ENCODE measurements at places on chromosomes 5 and 9. TPM values are rescaled to one million over a fixed set of nuclear protein-coding genes. Genes with fewer than 3 reads are reported as not detected.

Gene SH3TC2
- polyA plus RNA-seq, result 0.68 TPM

Gene RNF208
- 9.4 TPM for polyA plus RNA-seq

Gene CTNND2
- polyA plus RNA-seq, result not detected

Gene FAXDC2
- 10.8 TPM for polyA plus RNA-seq

- no peak for DNase-seq
- H3K27me3 ChIP-seq, result no peaks in the 10 kb centered on the region
- peaks cover 11% of the 10 kb centered on the region for H3K36me3 ChIP-seq
Observed at GRCh38 chr5:78627766-78628165, 20.8 kb downstream of the LHFPL2 start.

GRCh38 chr5:10424124-10424731, 17.5 kb upstream of the ROPN1L start:
- peaks cover 21% of the 10 kb centered on the region for H3K36me3 ChIP-seq
- peak; percentile 16 for DNase-seq
- no peak overlapping the region for H3K27ac ChIP-seq
- H3K4me3 ChIP-seq, result no peak overlapping the region
- no peaks in the 10 kb centered on the region for H3K27me3 ChIP-seq

DNA sequence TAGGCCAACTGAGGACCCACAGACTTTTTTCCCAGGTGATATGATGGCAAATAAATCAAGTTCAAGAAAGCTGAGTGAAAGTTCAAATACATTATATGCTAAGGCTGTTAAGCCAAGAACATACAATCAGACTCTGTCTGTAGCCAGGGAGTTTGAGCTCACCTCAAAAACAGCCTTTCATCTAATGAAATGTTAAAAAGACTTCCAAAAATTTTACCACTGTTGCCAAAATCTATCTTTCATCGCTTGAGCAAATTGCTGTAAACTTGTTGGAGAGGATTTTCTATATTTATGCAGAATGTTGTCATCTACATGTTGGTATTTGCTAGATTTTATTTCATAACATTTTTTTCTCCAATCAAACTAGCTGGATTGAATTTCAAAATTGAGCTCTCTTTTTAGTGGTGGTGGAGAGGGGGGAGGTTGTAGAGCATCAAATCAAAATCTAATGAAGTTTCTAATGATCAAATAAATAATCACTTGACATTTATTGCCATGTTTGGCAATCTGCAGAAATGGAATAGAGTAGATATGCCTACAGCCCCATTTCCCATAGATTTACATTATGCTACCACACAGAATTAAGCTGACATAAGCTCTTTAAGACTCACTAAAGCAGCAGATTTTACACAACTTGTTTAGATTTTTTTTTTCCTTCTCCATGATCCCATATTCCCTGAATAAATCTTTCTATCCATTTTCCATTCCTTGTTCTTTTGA, 828.9 kb upstream of the ZNF608 start:
- H3K36me3 ChIP-seq, result no peaks in the 10 kb centered on the region
- H3K4me1 ChIP-seq, result no peaks in the 10 kb centered on the region

DNA sequence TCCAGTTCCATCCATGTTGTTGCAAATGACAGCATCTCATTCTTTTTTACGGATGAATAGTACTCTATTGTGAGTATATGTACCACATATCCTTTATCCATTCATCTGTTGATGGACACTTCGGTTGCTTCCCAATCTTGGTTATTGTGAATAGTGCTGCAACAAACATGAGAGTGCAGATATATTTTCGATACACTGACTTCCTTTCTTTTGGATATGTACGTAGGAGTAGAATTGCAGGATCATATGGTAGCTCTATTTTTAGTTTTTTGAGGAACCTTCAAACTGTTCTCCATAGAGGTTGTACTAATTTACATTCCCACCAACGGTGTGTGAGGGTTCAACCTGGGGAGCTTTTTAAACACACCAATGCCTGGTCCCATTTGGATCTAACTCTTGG, 22.3 kb downstream of the GALNT12 start:
- DNase-seq, result no peak
- H3K27me3 ChIP-seq, result no peaks in the 10 kb centered on the region
- H3K36me3 ChIP-seq, result peaks cover 50% of the 10 kb centered on the region
- no peak overlapping the region for H3K4me3 ChIP-seq

DNA sequence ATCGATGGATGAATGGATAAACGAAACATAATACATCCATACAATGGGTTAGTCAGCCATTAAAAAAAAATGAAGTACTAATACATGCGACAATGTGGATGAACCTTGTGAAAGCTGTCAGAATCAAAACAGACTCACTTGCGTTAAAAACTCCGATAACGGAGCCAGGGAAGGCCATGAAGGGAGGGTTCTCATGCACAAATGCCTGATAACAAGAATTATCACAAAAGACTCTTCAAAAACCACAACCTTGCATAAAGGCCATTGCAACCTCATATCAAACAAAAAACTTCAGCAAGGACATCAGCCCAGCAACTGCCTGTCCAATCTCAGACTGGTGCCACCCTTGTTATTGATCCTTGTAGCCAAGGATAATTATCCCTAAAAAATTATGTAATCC, 13.7 kb downstream of the ERMP1 start:
- no peak overlapping the region for H3K27ac ChIP-seq
- DNase-seq, result no peak
- H3K4me1 ChIP-seq, result no peaks in the 10 kb centered on the region
- peaks cover 3% of the 10 kb centered on the region for H3K36me3 ChIP-seq
